ENCODE measurements at places on chromosomes 7 and 10.

DNA sequence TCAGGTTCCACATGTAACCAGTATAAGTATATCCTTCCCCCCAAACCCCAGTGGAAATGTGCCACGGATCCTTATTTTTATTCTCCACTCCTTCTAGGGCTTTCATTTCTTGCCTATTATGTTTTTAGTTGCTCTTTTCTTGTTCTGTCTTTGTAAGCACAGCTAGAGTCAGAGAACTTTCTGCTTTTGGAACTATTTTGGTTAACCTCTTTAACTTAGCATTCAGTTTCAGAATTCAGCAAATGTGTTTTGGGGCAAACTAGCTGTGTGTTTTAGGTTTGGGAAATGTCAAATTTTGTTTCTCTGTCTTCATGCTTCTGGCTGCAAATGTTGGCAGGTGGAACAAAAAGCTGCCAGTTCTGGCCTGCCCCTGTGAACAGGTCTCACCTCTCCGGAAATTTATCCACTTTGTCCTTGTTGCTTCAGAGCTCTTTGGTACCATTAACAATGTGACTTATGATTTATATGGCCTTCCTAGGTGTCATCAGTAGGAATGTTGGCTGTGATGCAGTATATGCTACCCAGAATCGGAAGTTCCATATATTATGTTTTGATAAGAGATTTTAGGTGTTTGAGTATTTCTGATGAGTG, 156.1 kb downstream of the ADK start:
- H3K36me3 ChIP-seq = no peaks in the 10 kb centered on the region
- DNase-seq = no peak
- no peak overlapping the region for H3K27ac ChIP-seq
- H3K4me3 ChIP-seq = no peak overlapping the region
- no peaks in the 10 kb centered on the region for H3K27me3 ChIP-seq
- no peaks in the 10 kb centered on the region for H3K4me1 ChIP-seq

DNA sequence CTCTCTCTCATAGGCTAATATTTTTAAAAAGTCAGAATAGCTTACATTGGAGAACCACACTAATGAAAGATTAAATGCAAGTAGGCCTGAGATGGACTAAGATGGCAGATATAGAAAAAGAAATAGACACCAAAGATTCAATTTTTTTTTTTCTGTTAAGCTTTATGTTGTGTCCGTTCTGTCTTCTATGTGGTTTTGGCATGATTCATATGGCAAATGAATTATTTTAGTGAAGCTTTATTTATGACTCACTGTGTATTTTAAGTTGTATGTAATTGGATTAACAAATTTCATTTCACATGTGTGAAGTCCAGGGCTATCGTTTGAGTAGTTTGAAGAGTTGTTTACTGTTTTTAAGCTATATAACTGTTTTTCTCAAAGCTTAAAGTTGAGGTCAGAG, 214.8 kb downstream of the CAMK1D start:
- DNase-seq = peak; percentile 74
- H3K4me3 ChIP-seq = no peak overlapping the region
- H3K27me3 ChIP-seq = peaks cover 6% of the 10 kb centered on the region
- no peaks in the 10 kb centered on the region for H3K36me3 ChIP-seq

GRCh38 chr7:73621168-73622063, 2.9 kb downstream of the MLXIPL start:
- no peaks in the 10 kb centered on the region for H3K4me1 ChIP-seq
- no peak overlapping the region for H3K4me3 ChIP-seq
- no peaks in the 10 kb centered on the region for H3K36me3 ChIP-seq
- no peak overlapping the region for H3K27ac ChIP-seq
- DNase-seq = peak; percentile 88

DNA sequence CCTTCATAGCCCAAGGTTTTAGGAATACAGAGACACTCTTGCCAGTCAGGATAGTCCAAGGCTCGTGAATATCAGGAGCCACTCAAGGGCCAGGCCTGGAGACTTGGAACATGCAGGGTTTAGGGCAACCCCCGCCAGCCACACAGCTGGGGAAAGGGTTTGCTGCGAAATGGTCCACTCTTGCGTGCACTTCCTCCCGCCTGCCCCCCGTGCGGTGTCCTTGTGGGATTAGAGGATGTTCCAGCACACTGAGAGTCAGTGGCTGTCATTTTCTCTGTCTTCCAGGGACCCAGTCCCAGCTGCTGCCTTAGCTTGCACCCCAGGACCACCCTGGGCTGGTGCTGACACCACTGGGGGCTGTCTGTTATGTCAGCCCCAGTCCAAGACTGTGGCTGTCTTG, 38.5 kb downstream of the POR start:
- no peak overlapping the region for H3K4me3 ChIP-seq
- no peak for DNase-seq
- peaks cover 16% of the 10 kb centered on the region for H3K36me3 ChIP-seq
- no peaks in the 10 kb centered on the region for H3K4me1 ChIP-seq

GRCh38 chr10:121244818-121245217, 353.4 kb downstream of the FGFR2 start:
- H3K36me3 ChIP-seq = no peaks in the 10 kb centered on the region
- DNase-seq = no peak
- H3K27ac ChIP-seq = no peak overlapping the region
- H3K27me3 ChIP-seq = no peaks in the 10 kb centered on the region
- no peaks in the 10 kb centered on the region for H3K4me1 ChIP-seq

DNA sequence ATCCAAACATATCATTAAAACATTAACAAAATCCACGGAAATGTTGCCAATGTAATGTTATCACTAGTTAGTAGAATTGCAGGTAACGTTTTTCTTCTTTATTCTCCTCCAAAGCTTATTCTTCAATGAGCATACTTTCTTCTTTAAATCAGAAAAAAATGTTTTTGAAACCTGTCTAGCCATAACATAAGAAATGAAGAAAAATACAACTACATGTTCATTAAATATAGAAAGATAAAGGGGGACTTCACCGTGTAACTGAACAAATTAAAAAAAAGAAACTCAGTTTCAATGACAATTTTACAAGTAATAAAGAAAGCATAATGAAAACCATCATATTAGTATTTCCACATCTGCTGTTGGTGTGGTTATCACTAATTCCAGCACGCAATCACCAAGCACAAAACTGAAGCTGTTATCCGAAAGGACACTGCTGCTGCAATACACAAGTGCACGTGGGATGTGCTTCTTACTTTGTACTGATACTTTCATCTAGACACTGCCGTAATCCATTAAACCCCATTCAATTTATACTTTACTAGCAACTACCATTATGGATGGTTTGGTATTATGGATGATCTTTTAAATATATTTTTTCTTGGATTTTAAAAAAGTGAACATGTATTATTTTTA, 9.6 kb downstream of the ESYT2 start:
- peak overlapping the region; percentile 97 for H3K27ac ChIP-seq
- peak overlapping the region; percentile 61 for H3K4me3 ChIP-seq
- H3K4me1 ChIP-seq = peaks cover 75% of the 10 kb centered on the region
- no peak for DNase-seq
- H3K27me3 ChIP-seq = no peaks in the 10 kb centered on the region

DNA sequence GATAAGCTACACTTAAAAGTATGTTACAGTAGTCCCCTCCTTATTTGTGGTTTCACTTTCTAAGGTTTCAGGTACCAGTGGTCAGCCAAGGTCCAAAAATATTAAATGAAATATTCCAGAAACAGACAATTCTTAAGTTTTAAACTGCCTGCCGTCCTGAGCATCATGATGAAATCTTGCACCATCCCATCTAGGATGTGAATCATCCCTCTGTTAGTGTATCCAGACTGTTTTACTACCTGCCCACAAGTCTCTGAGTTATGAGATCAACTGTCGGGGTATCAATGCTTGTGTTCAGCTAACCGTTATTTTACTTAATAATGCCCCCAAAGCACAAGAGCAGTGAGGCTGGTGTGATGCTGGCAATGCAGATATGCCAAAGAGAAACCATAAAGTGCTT, 11.4 kb downstream of the KDM7A start:
- H3K4me1 ChIP-seq = peaks cover 13% of the 10 kb centered on the region
- H3K27me3 ChIP-seq = no peaks in the 10 kb centered on the region
- no peaks in the 10 kb centered on the region for H3K36me3 ChIP-seq
- H3K27ac ChIP-seq = peak overlapping the region; percentile 74

DNA sequence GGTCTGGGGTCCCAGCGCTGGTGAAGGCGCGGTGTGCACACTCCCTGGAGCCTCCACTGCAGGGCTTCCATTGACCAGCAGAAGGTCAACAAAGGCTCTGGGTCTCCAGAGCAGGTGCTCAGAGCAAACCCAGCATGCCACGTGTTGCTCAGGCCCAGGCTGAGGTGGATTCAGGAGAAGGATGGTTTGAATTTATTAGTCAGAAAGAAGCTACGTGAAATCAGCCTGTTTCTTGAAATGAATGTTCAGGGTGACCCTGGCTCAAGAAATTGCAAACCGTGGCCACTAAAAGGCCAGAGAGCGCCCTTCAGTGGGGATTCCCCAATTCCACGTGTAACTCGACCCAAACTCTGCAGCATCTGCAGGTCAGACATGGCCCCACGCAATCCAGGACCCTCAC, 82.7 kb upstream of the PFKP start:
- no peak overlapping the region for H3K4me3 ChIP-seq
- H3K4me1 ChIP-seq = peaks cover 29% of the 10 kb centered on the region
- DNase-seq = no peak
- no peaks in the 10 kb centered on the region for H3K36me3 ChIP-seq

- H3K36me3 ChIP-seq = peaks cover 62% of the 10 kb centered on the region
- H3K4me1 ChIP-seq = peaks cover 16% of the 10 kb centered on the region
- no peak overlapping the region for H3K27ac ChIP-seq
- peak; percentile 72 for DNase-seq
Measured at GRCh38 chr7:152145853-152146466, 120.5 kb downstream of the GALNT11 start.

GRCh38 chr10:101902820-101903145, 59.2 kb upstream of the KCNIP2 start:
- no peak overlapping the region for H3K27ac ChIP-seq
- no peak for DNase-seq
- peaks cover 6% of the 10 kb centered on the region for H3K4me1 ChIP-seq
- no peaks in the 10 kb centered on the region for H3K27me3 ChIP-seq
- no peaks in the 10 kb centered on the region for H3K36me3 ChIP-seq

- no peak overlapping the region for H3K4me3 ChIP-seq
- no peaks in the 10 kb centered on the region for H3K4me1 ChIP-seq
- no peak for DNase-seq
- no peak overlapping the region for H3K27ac ChIP-seq
- H3K36me3 ChIP-seq = peaks cover 6% of the 10 kb centered on the region
Measured at GRCh38 chr7:127838816-127839415, 186.9 kb downstream of the SND1 start.

- H3K36me3 ChIP-seq = no peaks in the 10 kb centered on the region
- H3K27me3 ChIP-seq = no peaks in the 10 kb centered on the region
- no peaks in the 10 kb centered on the region for H3K4me1 ChIP-seq
- no peak overlapping the region for H3K4me3 ChIP-seq
- no peak overlapping the region for H3K27ac ChIP-seq
Measured at GRCh38 chr10:4186849-4187540, 402.0 kb upstream of the KLF6 start.

DNA sequence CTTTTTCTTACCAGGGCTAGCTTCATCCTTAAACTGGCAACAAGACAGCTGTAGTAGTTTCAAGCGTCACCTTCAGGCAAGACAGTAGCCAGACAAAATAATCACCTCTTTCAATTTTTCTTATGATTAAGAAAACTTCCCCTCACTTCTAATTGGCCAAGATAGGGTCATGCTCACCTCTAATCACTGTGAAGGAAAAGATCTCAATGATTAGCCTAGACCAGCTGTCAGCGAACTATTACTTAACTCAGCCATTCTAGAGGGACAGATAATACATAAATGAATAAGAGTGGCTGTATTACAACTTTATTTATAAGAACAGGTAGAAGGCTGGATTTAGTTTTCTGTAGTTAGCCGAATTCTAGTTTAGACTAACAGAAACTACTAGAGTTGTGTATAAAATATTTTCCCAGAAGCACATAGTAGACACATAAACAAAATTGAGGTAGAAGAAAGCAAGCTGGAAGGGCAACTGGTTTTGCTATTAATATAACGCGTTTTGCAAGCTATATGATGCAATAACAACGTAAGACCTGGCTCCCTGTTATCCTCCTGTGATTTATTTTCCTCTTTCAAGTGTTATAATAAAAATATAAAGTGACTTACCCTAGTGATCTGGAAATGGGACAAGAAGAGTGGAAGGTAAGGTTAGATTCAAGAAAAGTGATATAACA, 64.3 kb downstream of the ELAPOR2 start:
- no peak overlapping the region for H3K27ac ChIP-seq
- H3K36me3 ChIP-seq = no peaks in the 10 kb centered on the region
- H3K4me1 ChIP-seq = no peaks in the 10 kb centered on the region
- H3K27me3 ChIP-seq = no peaks in the 10 kb centered on the region
- DNase-seq = peak; percentile 11

DNA sequence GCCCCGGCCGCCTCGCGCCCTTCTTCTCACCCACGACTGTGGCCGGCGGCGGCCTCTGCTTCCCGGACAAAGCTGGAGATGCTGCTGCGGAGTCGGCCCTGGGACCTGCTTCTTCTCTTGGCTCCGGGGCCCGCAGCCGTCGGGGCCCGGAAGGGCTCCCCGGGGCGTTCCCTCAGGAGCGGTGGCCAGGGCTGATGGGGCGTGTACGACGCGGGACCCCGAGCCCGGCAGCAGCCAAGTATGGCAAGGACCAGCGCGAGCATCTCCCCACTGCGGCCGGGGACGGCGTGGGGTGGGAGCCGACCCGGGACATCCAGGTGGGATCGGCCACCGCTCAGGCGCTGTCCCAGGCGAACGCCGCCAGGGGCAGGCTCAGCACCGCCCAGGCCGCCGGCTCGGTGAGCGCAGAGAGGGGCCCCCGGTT, 27.6 kb upstream of the BMS1 start:
- DNase-seq = no peak
- H3K4me1 ChIP-seq = peaks cover 6% of the 10 kb centered on the region
- no peak overlapping the region for H3K27ac ChIP-seq
- H3K36me3 ChIP-seq = no peaks in the 10 kb centered on the region

DNA sequence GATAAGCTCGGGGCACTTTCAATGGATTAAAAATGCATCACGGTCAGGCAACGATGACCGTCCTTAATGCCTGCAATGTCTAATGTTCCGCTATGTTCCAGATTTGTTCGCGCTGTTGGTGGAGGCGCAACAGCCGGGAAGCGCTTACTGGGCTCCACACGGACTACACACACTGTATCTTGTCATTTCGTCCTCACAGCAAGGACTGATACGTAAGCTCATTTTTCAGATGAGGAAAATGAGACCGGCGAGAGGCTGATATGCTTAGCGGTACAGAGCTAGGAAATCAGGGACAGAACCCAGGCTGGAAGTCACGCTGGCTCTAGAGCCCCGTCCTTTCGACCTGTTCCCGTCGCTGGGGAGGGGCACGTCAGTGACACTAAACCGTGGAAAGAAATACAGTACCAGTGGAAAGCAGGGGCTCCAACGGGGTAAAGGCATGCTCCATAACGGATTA, 670 bp downstream of the TPK1 start:
- peak overlapping the region; percentile 84 for H3K27ac ChIP-seq
- no peaks in the 10 kb centered on the region for H3K36me3 ChIP-seq

- H3K27ac ChIP-seq = no peak overlapping the region
- H3K4me1 ChIP-seq = no peaks in the 10 kb centered on the region
- peak; percentile 36 for DNase-seq
- no peaks in the 10 kb centered on the region for H3K27me3 ChIP-seq
- H3K36me3 ChIP-seq = peaks cover 30% of the 10 kb centered on the region
- no peak overlapping the region for H3K4me3 ChIP-seq
Measured at GRCh38 chr7:74372511-74373111, 81.1 kb upstream of the GTF2IRD1 start.
